ENCODE measurements at places on chromosomes 7 and 10.

DNA sequence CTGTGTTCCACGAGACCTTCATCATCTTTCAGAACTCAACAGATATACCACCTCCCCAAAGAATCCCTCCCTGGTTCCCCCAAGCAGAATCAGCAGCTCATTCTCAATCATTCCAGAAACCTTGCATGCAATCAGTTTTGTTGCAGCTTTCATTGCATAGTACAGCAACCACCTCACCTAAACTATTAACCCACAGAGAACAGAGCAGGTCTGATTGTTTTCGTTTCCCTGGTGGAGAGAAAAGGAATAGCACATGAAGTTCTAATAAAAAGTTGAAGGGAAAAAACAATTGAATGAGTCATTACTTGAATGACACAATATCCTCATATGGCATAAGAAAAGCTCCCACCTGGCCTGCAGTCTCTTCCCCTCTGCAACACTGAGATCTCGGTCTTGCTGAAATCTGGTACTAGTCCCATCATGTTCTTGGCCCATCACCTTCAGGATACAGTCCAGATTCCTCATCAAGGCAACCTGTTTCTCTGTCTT, 147.1 kb upstream of the GDF10 start:
- no peak for DNase-seq

DNA sequence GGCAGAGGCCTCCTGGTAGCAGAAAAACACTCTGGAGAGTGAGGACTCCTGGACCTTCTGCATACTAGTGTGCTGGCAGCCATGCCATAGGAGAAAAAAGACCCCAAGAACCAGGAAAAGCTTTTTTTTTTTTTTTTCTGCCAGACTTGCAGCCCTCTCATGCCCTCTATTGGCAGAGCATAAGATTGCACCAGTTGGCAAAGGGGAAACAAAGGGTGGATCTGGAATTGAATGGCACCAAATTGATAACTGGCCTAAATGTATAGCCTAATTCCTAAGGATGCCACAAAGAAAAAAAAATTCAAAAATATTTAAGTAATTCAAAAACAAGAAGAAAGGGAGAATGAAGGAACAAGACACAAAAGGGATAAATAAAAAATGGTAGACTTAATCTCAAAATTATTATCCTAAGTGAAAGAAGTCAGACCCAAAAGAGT, 112.5 kb upstream of the GHITM start:
- no peak for DNase-seq

DNA sequence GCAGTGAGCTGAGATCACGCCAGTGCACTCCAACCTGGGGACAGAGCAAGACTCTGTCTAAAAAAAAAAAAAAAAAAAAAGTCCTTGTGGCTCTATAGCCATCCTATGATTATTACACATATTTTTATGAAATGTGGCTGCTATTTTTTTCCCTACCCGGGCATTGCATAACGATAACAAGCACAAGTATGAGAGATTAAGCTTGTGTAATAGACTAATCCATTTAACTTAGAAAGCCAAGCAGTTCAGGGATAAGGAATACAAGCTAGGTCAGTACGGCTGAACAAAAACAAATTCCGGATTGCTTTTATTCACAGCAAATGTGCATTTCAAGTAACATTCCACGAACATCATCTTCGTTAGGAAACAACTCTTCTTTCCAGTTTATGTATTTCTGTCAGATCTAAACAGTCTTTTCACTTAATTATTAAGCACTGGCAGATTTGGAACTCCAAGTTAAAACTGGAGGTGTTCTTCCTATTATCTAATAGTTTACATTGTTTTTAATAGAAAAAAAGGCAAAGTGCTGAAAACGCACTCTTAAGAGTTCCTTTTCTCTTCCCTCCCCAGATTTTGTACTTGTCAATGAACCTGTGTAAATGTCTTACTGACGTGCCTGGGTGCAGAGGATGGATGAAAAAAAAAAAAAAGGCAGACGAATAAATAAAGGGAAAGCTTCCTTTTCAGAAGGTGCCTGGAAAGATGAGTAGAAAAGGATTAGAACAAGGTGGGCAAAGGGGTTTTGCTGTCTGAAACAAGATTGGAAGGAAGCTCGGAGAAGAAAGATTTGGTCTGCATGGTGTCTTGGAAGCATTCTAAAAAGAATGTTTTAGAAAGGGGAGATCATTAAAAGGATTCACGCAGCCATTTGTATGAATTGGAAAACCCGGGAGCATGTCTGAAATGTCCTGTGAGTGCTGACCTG, 81.1 kb downstream of the PRTFDC1 start:
- no peak for DNase-seq

DNA sequence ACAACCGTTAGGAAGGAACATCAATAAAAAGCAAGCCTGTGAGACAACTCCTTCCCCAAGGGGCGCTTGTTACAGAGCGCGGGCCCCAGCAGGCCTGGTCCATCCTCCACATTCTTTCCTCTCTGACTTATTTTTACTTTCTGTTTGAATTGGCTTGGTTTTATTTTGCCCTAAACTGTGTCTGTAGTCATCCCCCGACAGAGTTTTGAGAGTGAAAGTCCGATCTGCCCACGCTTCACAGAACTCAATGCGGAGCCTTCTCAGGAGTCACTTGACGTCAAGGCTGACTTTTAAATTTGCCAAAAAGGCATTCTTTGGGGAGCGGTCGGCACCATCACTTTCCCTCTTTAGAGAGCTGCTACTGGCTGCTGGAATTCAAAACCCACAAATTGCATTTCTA, 150.1 kb upstream of the KLF6 start:
- peak; percentile 74 for DNase-seq

GRCh38 chr10:43136995-43137716, 1.1 kb upstream of the CSGALNACT2 start:
- no peak for DNase-seq

- no peak for DNase-seq
These were observed 183.4 kb upstream of the TCF7L2 start for GRCh38 chr10:112766636-112767035.

DNA sequence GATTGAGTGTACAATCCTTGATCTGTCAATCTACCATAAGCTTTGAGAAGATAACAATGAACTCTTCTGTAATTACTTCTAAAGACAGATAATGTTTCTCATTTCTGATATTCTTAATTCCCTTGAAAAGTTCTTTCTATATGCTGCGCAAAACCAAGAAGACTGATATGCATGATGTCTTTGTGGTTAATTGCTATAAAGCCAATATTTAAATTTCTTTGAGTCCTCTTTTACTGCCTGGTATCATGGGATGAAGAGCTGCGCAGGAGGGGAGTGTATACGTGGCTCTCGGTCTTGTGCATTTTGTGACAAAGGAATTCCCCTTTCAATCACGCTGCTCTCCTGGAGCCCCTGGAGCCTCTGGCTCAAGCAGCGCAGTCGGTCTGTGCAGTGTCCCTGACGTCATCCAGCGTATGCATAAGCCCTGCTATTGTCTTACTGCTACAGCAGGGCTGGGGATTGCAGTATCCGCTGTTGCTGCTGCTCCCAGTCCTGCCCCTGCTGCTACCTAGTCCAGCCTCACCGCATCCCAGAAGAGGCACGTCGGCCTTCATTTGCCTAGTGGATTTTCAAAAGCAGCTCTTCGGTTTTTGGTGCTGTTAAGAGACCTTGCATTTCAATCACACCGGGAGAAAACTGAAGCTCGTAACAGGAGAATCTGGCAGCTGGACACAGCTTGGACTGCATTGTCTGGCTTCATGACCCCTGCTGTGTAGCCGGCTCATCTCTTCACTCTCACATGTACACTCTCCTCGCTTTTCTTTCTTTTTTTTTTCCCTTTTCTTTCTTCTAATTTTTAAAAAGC, 66.7 kb downstream of the ST7 start:
- no peak for DNase-seq

GRCh38 chr10:24974976-24975375, 22.6 kb upstream of the PRTFDC1 start:
- DNase-seq, result no peak

DNA sequence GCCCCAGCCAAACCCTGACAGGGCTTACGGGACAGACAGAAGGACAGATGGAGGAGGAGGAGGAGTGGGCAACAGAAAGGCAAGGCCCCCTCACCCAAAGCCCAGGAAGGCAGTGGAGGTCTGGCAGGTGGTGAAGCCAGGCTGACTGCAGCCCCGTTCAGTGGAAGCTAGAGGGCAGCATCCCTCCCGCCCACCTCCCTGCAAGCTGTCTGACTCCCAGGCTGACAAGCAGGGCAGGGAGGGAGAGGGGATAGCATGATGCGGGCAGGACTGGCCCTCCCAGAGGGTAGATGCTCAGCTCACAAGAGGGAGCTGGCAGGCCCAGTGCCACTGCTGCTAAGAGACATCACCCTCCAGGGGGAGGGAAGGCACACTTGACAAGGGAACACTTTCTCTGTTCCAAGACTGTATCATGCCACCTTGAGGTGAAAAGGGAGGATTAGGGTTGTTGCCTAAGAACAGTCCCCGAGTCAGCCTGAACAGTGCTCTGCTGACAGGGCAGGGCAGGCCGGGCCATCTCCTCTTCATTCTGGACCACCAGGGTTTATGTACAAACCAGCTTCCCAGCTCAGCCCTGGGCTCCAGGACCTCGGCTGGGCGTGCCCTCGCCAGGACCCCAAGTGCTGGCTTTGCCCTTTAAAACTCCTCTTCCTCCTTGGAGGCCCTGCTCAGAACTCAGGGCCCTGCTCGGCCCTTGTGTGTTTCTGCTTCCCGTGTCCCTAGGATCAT, 61.8 kb downstream of the RASGEF1A start:
- peak; percentile 22 for DNase-seq

DNA sequence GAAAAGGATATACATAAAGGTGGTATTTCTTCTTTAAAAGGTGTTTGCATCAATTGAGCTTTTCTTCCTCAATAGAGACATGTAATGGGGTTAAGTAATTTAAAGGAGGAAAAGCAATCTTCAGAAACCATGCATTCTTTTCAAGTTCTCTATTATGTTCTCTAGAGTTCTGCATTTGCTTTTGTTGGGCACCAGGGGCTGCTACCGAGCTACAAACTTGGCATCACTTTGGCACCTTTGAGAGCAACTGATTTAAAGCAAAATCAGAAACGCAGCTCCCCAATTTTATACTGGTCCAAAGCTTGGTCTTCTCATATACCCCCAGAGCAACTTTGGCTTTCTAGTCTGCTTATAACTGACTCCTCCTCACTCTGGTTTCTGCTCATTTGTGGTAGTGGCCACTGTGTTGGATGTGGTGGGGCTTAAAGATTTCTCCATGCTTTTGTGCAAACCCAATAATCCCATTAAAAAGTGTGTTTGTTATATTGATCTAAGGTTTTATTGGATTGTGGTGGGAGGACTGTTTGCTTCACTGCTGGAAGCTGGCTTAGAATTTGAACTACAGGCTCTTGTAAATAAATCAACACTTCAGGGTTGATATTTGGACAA, 712.1 kb downstream of the PHTF2 start:
- no peak for DNase-seq

GRCh38 chr7:66142334-66142733, 27.7 kb downstream of the CRCP start:
- DNase-seq, result no peak

- DNase-seq, result no peak
These were observed 21.3 kb downstream of the WNT8B start for GRCh38 chr10:100483876-100484666.

GRCh38 chr10:61860964-61861758, 40.3 kb upstream of the ARID5B start:
- no peak for DNase-seq

DNA sequence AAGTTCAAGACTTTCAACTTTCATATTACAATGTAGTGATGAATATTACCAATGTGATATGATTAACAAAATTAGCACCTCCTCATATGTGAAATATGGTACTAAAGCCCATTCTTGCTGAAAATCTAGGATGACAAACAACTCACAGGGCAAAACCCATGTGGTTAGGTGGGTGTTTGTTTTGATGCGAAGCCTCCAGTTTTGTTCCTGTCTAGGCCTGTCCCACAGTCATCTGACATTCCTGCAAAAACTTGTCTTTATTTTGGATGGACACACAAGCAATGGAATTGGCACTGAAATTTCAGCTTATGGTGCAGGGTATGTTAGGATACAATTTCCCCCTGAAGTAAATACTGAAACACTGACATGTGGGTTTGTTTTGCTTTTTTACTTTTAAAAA, 95.3 kb downstream of the PARD3 start:
- DNase-seq, result no peak

DNA sequence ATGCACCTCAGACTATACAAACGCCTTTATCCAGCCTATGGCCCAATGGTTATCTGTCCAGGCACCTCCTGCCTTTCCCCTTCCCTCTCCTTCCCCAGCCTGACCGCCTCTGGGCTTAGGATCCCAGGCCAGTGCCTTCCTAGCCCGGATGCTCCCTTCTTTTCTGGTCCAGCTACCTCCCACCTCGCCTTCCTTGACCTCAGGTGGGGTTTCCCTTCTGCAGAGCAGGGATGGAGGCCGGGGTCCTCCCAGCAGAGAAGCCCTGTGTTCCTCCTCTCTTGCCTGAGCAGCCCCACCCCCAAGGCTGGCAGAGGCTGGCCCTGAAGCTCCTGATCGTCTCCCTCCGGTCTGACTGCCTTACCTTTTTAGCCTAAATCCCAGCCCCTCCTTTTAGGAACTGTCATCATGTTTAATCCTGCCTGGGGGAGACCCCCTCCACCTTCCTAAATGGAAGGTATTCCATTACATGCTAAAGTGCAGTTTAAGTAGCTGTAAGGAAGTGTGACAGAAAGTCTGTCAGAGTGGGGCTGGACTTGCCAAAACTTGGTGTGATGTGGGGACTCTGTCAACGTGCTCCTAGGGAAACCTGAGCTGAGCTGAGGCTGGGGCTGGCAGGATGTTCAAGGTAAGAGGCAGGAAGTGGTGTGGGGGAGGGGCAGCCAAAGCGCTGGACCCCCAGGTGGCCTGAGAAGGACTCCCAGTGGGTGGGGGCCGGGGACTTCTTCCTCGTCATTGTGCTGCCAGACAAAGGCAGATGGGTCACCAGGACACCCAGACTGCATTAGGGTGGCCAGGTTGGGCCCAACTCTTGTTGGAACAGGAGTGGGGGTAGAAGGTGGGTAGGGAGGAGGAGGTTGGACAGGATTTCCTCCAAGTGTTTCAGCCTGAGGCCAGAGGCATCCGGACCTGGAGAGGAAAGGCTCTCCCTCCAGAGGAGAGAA, 39.5 kb downstream of the LBX1 start:
- no peak for DNase-seq

DNA sequence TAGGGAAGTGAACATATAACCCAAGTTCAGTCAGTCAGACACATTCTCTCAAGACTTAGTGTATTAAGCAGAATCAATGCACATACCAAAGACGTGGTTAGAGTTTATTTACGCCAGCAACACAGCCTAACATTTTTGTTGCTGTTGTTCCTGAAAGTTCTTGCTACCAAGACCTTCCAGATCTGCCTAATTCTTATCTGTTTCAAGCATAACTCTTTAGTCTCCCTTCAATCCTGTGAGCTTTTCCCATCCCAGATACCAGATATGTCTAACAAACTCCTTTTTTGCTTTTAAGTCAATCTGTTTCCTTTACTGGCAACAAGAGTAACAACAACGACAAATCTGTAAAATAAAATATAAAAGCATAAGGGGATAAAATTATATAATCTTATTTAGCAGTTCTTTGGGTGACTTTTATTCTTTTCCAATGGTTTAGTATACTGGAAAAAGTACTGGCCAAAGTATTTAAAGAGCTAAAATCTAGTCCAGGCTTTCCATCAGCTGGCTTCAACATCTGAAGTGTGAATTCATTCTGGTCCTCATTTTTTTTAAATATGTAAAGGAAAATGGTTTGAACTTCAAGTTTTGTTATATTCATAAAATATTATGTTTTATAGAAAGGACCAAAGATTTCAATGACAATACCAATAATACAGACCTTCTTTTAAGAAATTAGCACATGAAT, 193.8 kb downstream of the IMMP2L start:
- no peak for DNase-seq

- no peak for DNase-seq
These were observed 587.7 kb downstream of the KCNMA1 start for GRCh38 chr10:77049896-77050295.

GRCh38 chr7:139713061-139713460, 64.7 kb downstream of the HIPK2 start:
- no peak for DNase-seq
